NCI-H774 (cell line): ENCODE measurements at places on chromosomes 4 and X.
A peak's percentile ranks its signal among the peaks of the same experiment; 100 is the strongest.

GRCh38 chr4:109209647-109210046 is 92.8 kb downstream of the COL25A1 start:
- DNase-seq, result no peak

GRCh38 chrX:107632346-107632745 is 4.0 kb downstream of the PRPS1 start:
- DNase-seq, result no peak

- no peak for DNase-seq
Measured at GRCh38 chrX:132758759-132759158, 199.7 kb downstream of the HS6ST2 start.

DNA sequence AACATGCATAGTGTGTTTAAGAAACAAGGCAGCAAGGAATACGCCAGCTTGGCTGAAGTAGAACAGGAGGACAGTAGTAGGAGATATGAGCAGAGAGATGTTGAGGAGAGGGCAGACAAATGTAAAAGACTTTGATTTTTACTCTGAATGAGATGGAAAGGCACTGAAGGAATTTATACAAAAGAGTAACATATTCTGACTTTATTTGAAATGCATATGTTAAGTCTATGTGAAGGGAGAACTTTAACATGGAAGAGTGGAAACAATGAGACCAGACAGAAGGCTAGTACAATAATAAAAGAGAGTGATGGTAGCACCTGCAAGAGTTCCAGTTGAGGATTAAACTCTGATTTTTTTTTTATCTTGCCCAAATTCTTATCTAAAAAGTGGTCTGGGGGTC is 176.2 kb upstream of the CENPE start:
- DNase-seq, result no peak

DNA sequence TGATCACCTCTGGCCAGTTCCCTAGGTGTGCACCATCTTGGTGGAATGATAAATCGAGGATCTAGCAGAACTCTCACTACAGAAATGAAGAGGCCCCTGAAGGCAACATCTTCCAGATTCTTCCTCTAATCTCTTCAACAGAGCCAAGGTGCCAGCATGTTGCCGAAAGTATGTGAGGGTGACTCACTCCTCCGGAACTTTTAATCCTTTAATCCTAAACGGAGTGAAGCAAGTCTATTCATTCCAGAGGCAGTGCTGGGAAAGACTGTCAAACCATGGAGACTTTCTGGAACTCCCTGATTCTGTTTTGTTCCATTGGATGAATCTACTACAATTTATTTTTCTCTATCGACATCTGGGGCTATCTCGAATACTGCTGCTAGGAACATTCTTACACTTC is 68.7 kb downstream of the SUPT20HL2 start:
- DNase-seq, result no peak

GRCh38 chr4:102715057-102715456 is 45.7 kb downstream of the MANBA start:
- no peak for DNase-seq

GRCh38 chr4:67531379-67531962 is 13.8 kb downstream of the CENPC start:
- no peak for DNase-seq

GRCh38 chr4:156962528-156962974 is 9.0 kb downstream of the PDGFC start:
- DNase-seq, result no peak

DNA sequence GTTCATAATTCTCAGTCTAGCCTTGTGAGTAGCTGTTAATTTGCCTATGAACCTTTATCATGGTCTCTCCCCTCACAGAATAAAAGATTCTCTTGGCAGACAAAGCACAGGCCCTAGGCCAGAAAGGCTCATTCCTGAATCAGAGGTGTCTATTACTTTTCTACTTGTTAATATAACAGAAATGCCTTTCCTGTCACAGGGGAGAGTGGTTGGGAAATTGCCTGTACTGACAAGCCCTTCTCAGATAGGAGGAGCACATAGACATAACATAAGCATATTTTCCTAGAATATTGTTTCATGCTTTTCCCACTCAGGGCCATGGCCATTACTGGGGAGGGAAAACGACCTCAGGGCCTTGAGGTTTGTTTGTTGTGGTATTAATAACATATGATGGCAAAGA is 308.3 kb downstream of the BMPR1B start:
- DNase-seq, result no peak

GRCh38 chr4:115489279-115489678 is 375.9 kb upstream of the NDST4 start:
- no peak for DNase-seq

- no peak for DNase-seq
Measured at GRCh38 chr4:117550085-117550484, 464.7 kb upstream of the TRAM1L1 start.

DNA sequence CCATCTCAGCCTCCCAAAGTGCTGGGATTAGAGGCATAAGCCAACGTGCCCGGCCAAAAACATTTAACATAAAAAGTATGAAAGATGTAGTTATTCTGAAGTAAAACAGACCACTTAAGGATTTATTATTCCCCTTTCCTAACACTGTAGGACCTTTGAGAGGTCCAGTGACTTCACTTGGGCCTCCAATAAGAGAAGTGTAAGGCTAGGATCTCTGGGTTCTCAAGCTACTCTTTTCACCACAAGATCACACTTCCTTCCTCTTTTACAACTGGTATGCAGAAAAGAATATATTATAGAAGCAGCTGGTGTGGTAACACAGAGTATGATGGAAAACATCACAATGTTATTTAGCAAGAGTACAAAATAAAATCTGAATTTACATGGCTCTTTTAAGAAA is 30.2 kb upstream of the CCNG2 start:
- no peak for DNase-seq

- no peak for DNase-seq
Measured at GRCh38 chrX:100405424-100405823, 4.6 kb downstream of the PCDH19 start.

DNA sequence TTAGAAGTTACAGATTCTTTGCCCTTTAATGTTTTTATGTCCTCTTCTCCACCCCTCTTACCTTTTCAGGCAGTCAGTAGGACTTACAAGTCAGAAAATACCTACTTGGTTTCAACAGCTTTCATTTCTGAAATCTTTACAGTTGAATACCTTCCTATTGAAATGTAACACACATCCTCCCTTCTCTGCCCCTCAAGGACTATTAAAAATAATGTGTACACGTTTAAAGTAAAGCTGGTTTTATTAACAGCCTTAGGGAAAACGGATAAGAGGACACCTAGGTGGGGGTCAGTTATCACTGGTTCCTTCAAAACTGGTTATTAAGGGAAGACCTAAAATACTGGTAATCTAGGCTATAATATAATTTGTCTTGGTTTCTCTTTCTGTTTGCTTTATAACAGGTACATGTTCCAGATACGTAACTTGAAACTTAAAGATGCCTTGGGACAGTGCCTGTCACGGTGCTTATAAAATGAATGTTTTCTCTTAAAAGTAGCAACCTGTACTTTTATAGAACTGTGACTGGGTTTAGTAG is 1.8 kb downstream of the CCSER1 start:
- DNase-seq, result no peak

GRCh38 chr4:25160714-25161592 is 704 bp upstream of the SEPSECS start:
- DNase-seq, result peak; percentile 64

DNA sequence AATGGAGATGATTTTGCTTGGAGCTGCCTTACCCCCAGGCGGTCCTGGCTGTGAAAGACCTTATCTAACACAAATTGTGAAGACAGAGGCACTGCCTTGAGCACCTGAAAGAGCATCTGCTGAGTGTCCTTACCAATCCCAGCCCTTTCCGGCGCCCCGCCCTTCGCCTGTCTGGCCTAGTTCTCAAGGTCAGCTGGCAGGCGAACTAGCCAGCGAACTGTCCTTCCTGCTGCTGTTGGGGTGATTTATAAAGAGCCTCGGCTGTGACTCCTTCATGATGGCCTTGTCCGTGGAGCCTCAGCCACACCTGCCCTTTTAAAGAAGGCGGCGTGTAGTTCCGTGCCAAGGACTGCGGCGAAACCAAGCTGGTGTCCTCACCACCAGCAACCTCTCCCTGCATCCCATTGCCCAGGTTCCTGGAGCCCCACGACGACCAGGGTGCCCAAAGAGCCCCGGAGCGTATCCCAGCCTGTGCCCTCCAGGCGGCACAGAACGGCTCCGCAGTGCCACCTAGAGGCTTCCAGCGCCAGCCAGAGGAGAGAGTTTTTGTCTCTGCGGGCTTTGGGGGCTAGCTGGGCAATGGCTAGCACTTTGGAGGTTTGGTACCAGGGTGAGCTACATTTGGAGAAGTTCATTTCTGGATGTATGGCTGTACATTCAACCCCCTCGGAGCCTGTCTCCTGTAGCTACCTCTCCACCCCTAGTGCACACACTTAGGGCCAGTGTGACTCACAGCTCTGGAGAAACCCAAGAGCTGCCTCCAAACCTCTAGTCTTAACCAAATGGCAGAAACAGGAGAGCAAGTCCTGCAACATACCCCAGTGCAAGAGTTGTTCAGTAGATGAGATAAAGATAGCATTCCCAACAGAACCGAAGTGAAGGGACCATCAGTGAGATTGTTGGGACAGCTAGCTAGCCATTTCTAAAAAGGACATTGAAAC is 36.8 kb upstream of the VMA21 start:
- DNase-seq, result peak; percentile 19

GRCh38 chrX:104641176-104641575 is 75.2 kb downstream of the IL1RAPL2 start:
- DNase-seq, result no peak

- no peak for DNase-seq
Measured at GRCh38 chr4:120843849-120844527, 78.5 kb downstream of the PRDM5 start.

- DNase-seq, result no peak
Measured at GRCh38 chrX:43741843-43742573, 85.9 kb downstream of the MAOA start.

GRCh38 chr4:529563-529962 is 30.6 kb downstream of the PIGG start:
- DNase-seq, result no peak

DNA sequence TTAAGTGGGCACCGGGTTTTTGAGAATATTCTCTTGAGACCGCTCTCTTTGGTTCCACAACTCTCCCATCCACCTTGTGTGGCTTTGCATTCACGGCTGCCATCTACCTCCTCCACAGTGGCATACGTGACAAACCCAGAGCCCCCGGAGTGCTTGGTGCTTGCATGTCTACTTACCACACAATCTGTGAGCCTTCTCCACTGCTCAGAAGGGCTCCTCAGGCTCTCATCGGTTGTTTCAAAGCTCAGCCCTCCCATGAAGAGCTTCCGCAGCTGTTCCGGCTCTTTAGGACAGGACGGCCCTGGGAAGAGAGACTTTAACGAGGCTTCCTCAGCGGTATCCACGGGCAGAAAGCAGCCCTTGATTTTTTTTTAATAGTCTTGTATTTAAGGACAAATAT is 167.6 kb upstream of the ANK2 start:
- no peak for DNase-seq

DNA sequence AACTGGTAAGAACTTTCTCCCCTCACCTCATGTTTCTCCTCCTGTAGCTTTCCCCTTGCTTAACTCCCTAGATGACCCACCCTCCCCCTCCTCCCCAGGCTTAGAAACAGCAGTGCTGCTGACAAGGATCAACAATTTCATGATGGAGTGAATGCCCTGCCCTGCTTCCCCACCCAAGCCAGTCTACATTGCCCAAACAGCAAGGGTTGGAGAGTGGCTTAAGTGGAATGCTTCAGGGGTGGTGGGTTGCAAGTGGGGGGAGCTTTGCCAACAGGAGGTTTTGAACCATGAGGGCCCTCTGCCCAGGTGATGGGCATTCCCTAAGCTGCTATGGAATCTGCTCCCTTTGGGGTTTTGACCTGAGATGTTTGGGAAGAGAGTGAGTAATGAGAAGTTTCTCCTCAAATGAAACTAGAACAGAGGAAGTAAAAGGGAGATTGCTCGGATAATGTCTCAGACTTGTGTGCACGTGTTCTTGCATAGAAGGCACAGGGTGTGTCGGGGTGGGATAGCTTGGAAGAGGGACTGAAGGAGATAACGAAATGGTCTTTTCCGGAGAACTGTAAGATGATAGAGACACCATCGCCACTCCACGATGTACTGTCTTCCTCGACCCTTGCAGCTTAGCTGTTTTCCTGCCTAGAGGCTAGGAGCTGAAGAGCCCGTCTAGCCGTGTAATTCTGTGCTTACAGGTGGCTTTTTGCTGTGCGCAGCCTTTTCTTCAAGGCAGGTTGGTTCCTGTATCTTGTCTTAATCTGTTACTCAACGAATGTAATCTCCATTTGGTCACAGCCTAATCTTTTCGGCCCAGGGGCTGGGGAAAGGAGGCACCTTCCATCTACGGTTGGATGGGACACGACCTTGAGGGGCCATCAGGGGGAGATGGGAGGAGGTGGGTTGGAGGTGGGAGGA is 10.1 kb downstream of the GDPD2 start:
- no peak for DNase-seq

DNA sequence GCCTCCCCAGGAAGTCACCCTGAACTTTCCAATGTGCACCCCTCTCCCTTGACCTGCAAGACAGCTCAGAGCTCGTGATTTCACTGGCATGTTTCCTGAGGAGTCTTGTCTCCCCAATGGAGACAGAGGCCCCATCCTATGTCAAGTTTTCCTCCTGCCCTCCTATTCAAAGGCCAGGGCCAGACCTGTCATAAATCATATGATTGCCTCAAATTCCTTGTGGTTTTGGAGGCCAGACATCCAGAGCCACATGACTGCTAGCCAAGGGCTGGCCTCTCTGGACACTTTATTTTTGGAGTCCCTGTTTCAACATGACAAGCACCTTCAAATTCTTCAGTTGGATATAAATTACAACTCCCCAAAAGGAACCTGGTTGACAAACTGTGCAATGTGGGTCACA is 76.0 kb upstream of the TFDP3 start:
- DNase-seq, result no peak

DNA sequence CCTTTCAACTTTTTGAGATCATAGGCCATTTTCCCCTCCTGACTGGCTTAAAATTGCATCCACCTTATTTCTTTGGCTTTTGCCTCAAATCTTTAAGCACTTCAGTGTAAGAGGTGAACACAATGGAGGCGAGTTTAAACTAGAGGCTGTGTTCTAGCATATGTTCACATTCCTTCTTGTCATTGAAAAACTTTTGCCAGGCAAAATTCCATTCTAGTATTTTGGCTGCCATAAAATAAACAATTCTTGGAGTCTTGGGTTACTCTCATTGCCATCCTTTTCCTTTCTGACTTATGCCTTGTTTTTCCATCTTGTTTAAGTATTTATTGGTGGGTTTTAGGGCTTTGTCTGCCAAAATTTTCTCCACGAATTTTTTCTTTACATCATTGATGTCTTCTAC is 137.3 kb upstream of the ANXA10 start:
- no peak for DNase-seq

DNA sequence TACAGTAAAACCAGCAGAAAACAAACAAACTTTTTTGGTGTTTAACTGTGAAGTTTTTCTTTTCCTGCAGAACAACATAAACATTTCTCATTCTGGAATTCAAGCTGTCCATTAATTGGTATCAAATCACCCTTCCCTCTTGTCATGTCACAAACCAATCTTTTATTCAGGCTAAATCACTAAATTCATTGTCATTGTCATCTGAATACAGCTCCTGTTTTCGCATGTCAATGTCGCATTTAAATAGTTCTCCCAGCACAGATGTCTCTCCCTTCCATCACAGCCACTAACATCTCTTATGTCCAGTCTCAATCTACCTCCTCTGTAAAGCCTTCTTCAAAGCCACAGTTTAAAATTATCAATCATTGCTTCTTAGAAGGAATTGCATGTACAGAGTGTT is 192.1 kb upstream of the PCDH10 start:
- no peak for DNase-seq

GRCh38 chr4:244471-244870 is 60.8 kb downstream of the ZNF732 start:
- peak; percentile 14 for DNase-seq

- DNase-seq, result no peak
Measured at GRCh38 chrX:132668178-132668577, 179.3 kb upstream of the MBNL3 start.

GRCh38 chr4:41569961-41570360 is 32.0 kb downstream of the LIMCH1 start:
- DNase-seq, result no peak
